ENCODE measurements at places on chromosomes 5 and 9.

DNA sequence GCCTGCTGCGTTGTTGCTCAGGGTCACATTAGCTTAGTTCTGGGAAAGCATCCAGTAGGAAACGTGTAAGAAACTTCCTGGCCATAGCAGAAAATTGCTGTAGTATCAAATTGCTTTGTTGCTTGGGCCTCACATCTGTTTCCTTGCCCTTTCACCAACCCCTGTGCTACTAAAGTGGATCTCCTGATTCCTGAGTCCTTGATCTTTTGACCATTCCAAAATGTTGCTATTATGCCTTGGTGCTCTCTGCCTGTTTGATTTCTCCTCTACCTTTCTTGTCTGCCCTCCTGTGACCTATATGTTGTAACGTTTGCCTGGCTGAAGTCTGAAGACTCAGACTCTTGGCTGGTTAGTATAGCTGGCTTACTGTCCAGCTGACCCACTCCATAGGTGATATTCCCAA is 350.5 kb downstream of the ADGRV1 start:
- no peak for DNase-seq

DNA sequence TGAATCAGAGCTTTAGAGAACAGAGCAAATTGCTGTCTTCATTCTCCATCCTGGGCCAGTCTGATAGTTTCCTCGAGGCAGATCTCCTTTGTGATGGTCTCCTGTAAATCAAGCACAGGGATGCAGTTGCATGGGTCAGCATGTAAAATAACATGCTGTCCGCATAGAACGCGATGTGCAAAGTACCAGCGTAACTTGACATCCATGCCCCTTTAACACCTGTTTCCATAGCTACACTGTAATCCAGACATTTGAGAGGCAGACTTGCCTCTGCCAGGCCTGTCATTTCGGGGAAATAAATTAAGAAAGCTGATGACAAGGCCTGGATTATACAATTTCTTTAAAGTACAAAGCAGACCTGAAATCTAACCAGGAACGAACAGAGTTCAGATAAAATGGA is 413.5 kb downstream of the TLE4 start:
- DNase-seq: no peak

DNA sequence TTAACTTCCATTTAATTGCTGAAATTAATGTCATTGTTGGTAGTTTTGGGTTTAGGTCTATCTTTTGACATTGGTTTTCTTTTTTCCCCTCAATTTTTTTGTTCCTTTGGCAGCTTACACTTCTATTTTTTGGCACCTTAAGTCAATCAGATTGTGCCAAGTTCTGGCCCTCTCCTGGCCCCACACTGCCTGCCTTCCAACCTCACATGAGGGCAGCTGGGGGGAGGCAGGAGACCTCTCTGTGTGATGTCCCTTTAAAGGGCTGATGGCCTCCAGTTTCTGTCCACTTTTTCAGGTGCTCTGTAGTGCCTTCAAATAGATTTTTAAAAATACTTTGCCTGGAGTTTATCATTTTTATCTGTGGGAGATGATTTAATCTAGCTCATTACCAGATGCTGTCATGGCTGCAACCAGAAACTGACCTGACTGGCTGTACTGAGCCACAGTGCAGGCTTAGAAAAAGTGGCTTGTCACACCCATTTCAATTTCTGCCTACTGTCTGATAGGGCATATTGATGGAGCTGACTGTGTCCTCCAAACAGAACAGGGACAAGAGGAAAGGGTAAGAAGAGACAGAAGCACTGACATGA is 196.6 kb downstream of the FANCC start:
- DNase-seq: no peak

GRCh38 chr9:22169243-22169642 is 160.1 kb upstream of the CDKN2B start:
- no peak for DNase-seq

DNA sequence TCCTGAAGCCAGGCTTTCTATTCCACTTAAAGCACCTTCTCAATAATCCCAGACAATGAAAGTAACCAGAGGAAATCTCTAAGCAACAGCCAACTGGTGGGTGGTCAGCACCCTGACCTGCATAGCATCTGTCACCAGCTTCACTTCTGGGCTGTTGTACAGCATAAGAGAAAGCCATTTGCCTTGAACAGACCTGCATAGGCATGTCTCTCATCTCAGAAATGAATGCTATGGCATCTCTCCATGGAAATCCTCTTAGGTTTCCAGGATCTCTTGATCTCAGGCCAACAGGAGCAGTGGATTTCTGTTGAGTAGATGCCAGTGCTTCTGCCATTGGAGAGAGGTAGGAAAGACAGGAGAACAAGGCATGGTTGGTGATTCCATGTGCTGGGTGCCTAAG is 213.6 kb downstream of the GRIA1 start:
- DNase-seq: no peak

DNA sequence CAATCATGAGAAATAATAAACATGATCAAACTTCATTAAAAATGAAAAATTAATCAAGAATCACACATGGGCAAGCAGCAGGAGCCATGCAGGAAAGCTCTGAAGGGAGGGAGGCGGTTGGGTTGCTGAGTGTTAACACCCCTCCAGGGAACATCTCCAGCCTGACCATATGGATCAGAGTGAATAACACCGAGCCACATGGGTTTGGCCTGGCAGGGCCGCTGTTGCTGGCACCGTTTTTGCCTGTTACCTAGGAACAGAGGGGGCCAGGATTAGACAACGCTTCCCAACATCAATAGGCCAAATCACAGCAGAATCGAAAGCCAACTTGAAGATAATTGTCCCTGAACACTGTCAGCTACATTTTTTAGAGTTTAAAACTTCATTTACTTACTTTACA is 160.2 kb downstream of the DENND1A start:
- no peak for DNase-seq

GRCh38 chr9:121445986-121446385 is 53.7 kb downstream of the GGTA1 start:
- no peak for DNase-seq

DNA sequence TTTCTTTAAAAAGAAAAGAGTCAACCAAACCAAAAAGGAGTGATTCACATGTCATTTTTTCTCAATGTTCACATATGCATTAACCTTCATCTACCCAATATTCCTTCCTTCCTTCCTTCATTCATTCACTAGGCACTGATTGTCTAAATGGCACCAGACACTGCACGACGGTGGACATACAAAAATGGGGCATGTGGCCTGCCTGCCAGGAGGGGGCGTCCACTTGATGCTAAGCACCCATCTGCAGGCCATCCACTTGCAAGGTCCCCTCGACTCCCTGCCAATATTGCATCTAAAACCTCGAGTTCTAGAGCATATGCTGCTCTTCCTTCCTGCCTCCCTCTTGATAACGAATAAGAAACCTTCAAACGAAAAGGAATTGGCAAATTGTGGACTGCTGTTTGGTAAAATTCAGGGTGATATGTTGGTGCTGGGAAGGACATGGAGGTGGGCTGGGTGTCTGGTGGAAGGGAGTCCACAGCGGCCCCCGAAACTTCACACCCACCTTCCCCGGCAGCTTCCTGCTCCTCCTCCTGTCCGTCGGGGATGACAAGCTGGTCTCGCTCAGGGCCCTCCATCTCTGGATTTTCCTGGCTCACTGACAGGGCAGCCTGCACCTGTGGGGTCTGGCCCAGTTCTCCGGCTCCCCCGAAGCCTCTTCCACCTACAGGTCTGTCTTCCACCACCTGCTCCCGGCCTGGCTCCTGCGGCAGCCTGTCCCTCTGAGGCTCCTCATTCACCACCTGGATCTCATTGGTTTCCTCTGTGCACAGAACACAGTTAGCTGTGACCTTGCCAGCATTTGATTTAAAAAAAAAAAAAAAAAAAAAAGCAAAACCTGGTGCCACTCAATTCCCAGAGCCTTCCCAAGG is 64.3 kb downstream of the GOLM1 start:
- no peak for DNase-seq

DNA sequence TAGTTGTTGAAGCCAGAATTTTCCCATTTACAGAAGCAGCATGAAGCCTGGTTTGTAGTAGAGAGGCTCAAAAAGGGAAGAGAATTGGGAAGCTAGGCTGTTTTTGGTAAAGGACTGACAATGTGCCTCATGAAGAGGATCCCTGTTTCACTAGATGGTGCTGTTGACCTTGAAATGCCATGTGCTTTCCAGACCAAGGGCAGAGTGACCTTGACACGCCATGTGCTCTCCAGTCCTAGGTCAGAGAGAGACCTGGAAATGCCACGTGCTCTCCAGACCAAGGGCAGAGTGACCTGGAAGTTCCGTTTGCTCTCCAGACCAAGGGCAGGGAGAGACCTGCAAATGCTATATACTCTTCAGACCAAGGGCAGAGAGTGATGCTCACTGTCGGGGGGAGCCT is 32.0 kb downstream of the UNC13B start:
- DNase-seq: no peak

DNA sequence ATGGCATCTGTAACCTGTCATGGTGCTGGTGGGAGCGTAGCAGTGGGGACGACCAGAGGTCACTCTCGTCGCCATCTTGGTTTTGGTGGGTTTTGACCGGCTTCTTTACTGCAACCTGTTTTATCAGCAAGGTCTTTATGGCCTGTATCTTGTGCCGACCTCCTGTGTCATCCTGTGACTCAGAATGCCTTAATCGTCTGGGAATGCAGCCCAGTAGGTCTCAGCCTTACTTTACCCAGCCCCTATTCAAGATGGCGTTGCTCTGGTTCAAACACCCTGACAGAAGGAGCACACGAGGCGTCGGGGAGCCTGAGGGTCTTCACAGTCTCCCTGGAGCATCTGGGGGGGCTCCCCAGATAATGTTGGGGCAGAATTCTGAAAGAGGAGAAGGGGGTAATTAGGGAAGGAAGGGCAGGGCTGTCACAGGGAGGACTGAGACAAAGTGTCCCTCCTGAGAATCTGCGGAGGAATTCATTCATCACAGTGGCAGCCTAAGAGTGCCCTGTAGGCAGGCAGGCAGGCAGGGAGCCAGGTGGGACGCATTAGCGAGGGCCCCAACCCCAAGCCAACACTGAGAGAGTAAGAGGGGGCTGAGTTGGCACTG is 21.3 kb upstream of the NCS1 start:
- DNase-seq: no peak

- no peak for DNase-seq
Observed at GRCh38 chr5:62460578-62460983, 48.0 kb downstream of the IPO11 start.

DNA sequence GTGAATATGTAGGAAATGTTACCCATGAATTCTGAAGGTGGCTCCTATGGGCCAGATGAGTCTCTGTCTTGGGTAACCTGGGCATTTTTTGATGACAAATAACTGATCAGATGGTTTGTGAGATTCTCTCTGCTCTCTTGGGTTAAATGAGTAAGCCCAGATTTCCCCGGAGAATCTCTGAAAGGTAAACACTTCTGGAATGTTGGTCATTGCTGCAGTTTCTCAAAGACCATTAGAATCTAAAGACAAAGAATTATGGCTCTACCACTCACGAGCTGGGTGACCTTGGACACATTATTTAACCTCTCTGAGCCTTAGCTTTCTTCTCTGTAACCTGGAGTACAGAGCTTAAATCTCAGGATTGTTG is 191.2 kb downstream of the DAB2IP start:
- DNase-seq: no peak

GRCh38 chr5:151720215-151720614 is 33.5 kb upstream of the SPARC start:
- DNase-seq: no peak

DNA sequence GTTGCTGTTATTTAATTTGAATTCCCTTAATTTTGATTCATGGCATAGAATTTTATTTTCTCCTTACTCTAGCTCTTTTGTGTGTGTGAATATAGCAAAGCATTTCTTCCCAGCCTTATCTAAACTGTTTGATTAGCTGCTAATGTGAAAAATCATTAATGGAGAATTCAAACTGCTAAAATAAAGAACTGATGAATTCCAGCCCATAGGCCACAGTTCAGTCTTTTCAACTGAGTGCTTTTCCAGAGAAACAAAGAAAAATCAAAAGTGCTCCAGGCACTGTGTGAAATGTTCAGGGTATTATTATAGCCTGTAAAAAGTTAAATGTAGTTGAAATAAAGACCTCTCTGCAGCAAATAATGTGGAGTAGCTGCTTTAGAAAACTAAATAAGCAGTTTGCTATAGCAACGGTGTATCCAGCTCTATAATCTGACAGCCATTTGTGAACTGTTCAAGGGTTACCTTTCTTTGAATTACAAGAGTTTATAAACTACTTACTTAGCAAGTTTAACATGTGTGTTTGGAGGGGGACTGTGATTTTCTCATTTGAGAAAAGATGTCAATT is 123.8 kb downstream of the GIN1 start:
- DNase-seq: no peak

- DNase-seq: no peak
Observed at GRCh38 chr9:95124582-95125367, 192.7 kb downstream of the FANCC start.

- DNase-seq: no peak
Observed at GRCh38 chr9:981491-981898, 5.0 kb downstream of the DMRT3 start.

DNA sequence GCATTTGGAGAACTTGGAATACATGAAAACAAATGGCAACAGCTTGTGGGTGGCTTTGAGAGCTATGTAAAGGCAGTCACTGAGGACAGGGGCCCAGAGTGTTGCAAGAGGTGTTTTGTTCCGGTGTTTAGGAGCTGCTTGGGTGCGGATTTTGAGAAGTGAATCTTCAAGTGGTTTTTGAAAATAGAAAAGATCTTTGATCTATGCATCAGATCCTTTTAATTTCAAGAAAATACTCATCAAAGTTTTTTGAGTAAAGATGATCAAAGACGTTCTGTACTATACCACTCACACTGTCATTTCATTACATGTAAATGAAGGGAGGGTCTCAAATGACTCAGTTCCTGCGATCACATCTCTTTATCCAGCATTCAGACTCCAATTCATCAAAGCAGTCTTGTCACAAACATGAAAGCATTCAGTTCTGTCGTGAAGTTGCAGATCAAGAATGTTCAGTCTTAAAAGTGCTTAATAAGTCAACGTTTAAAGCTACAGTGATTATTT is 112.5 kb downstream of the WDR41 start:
- DNase-seq: peak; percentile 9

- no peak for DNase-seq
Observed at GRCh38 chr5:100855295-100855694, 47.8 kb downstream of the ST8SIA4 start.

- no peak for DNase-seq
Observed at GRCh38 chr5:170860818-170861666, 776 bp upstream of the RANBP17 start.

GRCh38 chr5:167150661-167151060 is 1140.8 kb upstream of the WWC1 start:
- DNase-seq: no peak

GRCh38 chr5:128674837-128675446 is 136.9 kb upstream of the FBN2 start:
- no peak for DNase-seq

- no peak for DNase-seq
Observed at GRCh38 chr5:74328221-74328630, 312.3 kb downstream of the ENC1 start.

GRCh38 chr9:72089451-72090130 is 29.2 kb upstream of the C9orf57 start:
- DNase-seq: no peak

GRCh38 chr9:23005156-23005555 is 558.5 kb downstream of the DMRTA1 start:
- no peak for DNase-seq

- no peak for DNase-seq
Observed at GRCh38 chr5:112203229-112203628, 215.8 kb downstream of the EPB41L4A start.

GRCh38 chr5:64690104-64690416 is 243 bp upstream of the SHISAL2B start:
- DNase-seq: no peak

- DNase-seq: no peak
Observed at GRCh38 chr9:86749161-86749893, 198.0 kb downstream of the GAS1 start.
